8988T (cell line): ENCODE measurements at places on chromosomes 7 and 10.

DNA sequence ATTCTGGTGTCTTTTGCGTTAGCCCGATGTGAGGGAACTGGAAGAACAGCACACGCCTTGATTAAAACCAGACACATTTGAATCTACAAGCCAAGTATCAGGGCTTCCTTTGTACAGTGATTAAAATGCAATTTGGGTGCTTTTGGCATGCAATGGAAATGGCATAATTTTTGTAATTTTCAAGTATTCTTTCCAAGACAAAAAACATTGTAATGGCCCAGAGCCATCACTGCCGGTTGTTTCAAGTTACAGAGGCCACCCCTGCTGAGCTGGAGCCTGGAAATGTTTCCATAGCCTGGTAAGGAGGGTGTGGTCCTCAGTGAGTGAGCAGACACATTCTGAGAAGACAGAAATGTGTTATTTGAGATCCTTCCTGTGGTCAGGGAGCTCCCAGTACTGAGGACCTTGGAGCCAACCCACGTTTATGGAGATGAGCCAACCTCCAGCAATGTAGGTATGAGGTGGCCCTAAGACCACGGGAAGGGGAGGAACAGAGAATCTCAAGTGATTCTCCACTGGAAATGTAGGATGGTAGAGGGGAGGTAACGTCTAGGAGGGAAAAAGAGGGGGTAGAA is 20.9 kb downstream of the TEX36 start:
- DNase-seq, result no peak

GRCh38 chr10:12416344-12417050 is 67.2 kb downstream of the CAMK1D start:
- no peak for DNase-seq

- no peak for DNase-seq
Measured at GRCh38 chr10:15542817-15543216, 171.7 kb upstream of the FAM171A1 start.

DNA sequence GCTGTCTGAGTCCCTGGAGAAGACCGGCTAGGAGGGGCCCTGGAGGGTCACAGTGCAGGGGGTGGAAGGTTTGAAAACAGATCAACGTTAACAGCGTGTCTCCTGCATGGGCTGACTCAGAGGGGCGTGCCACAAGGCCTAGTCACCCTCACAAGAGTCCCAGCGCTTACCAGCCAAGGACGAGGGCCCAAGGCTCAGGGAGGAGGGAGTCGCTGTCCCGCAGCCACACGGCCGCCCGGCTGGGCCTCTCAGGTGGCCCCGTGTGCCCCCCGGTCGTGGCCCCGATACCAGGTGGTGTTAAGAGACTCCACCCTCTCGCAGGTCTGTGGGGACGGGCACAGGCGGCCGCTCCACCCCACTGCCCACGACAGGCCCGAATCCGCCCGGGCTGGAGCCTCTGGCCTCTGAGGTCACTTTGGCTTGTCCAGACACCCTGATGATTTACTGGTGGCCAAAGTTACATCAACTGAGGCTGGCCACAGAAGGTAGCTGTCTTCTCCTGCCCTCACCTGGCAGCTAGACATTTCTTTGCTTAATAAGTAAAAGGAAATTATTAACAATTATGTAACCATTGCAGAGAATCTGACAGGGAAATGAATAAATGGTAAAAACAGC is 34.0 kb downstream of the FAM20C start:
- DNase-seq, result no peak

- no peak for DNase-seq
Measured at GRCh38 chr7:105920766-105921165, 42.3 kb upstream of the CDHR3 start.

- no peak for DNase-seq
Measured at GRCh38 chr7:34158368-34159153, 253.2 kb downstream of the BMPER start.

- DNase-seq, result no peak
Measured at GRCh38 chr7:33743594-33743993, 161.7 kb upstream of the BMPER start.

GRCh38 chr10:119702583-119702982 is 23.3 kb upstream of the INPP5F start:
- DNase-seq, result no peak
